HFF-Myc (cell line): ENCODE measurements at places on chromosomes 11 and 22.

- DNase-seq = peak; percentile 12
Measured at GRCh38 chr11:3642071-3642951, 519 bp upstream of the ART5 start.

- DNase-seq = no peak
Measured at GRCh38 chr11:72254299-72254993, 10.5 kb upstream of the PHOX2A start.

DNA sequence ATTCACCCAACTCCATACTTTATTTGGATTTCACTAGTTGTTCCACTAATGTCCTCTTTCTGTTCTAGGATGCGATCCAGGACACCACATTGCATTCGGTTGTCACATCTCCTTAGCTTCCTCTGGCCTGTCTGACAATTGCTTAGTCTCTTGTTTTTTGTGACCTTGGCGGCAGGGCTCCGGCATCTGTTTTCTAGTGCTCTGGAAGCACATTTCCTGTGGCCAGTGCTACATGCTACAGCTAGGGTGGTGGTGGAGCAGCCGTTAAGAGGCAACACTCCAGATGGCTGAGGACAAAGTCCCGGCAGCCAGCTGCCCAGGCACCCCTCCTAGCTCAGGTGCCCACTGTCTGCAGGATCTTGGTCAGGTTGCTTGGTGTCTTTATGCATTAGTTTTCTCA is 6.8 kb downstream of the STX3 start:
- no peak for DNase-seq

GRCh38 chr11:986270-986951 is 50.1 kb downstream of the MUC6 start:
- no peak for DNase-seq

DNA sequence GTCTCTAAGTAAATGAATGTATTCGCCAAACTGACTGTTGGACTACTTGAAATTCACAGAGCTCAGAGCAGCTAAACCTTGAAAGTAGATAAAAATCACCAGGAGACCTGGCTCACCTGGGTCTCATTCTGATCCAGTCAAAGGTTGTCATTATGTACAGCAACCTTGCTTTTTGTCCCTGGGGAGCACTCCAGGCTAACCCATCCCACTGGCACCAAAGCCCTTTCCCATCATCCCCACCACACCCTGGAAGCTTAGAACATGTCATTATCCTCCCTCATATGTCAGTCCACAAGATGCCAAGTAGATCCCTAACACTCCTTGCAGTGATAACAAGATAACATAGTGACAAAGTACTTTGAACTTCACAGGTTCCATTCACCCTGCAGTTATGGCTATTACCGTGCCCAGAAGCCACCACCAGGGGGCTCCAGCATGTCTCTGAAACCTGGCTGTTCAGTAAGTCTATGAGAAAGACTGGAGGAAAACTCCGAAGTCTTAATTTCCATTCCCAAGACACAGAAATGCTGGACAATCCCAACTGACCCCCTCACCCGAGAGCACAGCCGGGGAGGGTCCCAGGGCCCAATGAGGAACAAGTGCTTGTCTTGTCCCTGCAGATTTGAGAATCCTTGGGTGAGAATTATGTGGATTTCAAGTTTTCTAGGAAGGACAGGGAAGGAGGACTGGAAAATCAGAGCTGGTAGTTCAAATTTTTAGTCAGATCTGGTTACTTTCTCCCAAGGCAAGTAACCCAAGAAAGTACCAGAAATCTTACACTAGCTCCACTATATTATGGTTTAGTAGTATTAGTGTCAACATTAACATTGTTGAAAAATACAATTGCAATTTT is 43.0 kb upstream of the USP47 start:
- DNase-seq = no peak

GRCh38 chr11:46388619-46389449 is 2.7 kb downstream of the CHRM4 start:
- no peak for DNase-seq
